ENCODE measurements at places on chromosomes 13 and 19. TPM values are rescaled to one million over a fixed set of nuclear protein-coding genes. Genes with fewer than 3 reads are reported as not detected.

Gene SPART
- 73.7 TPM for total RNA-seq

Gene TTC9B
- total RNA-seq, result not detected

Gene CAPN12
- total RNA-seq, result 1.7 TPM

Gene SMIM44
- total RNA-seq, result not detected

Gene KLK2
- total RNA-seq, result not detected

Gene C19orf18
- total RNA-seq, result 1.6 TPM

Gene TNFSF9
- 5.5 TPM for total RNA-seq

Gene THSD8
- total RNA-seq, result 6.6 TPM

Gene FFAR3
- 1.6 TPM for total RNA-seq
